ENCODE measurements at places on chromosomes 16 and 17.

GRCh38 chr16:89917773-89918452 is 749 bp upstream of the MC1R start:
- DNase-seq, result peak; percentile 80

GRCh38 chr17:17921192-17922069 is 50.8 kb downstream of the TOM1L2 start:
- DNase-seq, result no peak

DNA sequence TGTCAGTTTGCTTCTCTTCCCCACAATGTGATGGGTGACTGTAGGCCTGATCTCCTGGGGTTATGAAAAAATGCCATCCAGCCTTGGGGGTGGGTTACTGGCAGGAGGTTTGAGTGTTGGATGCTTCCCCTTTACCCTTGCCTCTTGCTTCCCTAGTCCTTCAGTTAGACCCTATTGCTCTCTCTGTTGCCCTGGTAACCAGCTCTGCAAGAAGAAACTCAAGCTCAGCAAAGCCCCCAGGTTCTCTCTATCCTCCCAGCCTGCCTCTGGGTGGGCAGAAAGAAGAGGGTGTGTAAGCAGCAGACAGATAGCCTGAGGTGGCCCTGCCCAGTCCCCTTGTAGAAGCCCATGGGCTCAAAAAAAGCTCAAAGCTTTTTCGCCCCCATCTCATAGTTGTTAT is 2.8 kb upstream of the RAPGEFL1 start:
- DNase-seq, result no peak

DNA sequence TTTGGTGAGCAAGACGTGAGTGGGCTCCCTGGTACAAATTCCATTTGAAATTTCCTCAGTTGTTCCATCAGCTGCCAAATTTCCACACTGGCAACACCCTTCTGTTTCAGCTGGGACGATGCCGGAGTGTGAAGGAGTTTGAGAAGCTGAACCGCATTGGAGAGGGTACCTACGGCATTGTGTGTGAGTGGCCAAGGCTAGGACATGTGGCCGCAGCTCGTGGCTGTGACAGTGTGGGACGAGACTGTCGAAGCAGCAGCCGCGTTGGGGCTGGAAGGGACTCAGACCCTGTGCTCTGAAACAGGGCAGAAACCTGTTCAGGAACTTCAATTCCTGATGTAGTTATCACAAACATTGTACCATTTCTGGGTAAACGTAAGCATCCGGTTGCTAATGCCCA is 2.7 kb downstream of the CDK10 start:
- DNase-seq, result no peak

DNA sequence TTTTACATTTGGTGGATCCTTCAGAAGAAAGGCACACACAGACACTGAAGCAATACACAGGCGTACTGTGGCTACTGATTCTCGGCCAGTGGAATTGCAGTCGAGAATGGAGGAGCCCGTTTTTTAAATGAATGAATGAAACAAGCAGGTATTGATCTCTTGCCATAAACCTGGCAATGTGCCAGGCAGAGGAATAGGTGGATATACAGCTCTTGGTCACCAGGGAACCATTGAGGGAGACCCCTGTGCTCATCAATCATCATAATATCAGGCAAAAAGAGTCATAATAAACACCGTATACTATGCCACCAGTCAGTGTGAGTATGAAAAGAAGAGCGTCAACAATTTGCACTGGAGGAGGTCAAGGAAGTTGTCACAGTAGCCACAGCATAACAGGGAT is 140.3 kb upstream of the FOXF1 start:
- no peak for DNase-seq

DNA sequence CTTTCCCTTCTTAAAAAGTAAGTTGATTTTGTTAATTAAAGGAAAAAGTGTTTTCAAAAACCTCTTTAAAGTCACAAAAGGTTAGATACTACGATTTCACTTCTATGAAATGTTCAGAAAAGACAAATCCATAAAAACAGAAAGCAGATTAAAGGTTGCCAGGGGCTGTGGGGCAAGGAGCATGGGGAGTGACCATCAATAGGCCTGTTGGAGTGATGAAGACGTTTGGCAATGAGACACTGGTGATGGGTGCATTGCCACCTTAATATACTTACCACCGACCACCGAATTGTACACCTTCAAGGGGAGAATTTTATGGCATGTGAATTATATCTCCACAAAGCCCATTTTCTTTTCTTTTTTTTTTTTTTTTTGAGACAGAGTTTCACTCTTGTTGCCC is 19.2 kb downstream of the KIFC3 start:
- DNase-seq, result no peak

GRCh38 chr17:39688475-39688835 is 598 bp upstream of the PGAP3 start:
- DNase-seq, result no peak

GRCh38 chr16:75019007-75019406 is 20.2 kb downstream of the ZNRF1 start:
- no peak for DNase-seq

DNA sequence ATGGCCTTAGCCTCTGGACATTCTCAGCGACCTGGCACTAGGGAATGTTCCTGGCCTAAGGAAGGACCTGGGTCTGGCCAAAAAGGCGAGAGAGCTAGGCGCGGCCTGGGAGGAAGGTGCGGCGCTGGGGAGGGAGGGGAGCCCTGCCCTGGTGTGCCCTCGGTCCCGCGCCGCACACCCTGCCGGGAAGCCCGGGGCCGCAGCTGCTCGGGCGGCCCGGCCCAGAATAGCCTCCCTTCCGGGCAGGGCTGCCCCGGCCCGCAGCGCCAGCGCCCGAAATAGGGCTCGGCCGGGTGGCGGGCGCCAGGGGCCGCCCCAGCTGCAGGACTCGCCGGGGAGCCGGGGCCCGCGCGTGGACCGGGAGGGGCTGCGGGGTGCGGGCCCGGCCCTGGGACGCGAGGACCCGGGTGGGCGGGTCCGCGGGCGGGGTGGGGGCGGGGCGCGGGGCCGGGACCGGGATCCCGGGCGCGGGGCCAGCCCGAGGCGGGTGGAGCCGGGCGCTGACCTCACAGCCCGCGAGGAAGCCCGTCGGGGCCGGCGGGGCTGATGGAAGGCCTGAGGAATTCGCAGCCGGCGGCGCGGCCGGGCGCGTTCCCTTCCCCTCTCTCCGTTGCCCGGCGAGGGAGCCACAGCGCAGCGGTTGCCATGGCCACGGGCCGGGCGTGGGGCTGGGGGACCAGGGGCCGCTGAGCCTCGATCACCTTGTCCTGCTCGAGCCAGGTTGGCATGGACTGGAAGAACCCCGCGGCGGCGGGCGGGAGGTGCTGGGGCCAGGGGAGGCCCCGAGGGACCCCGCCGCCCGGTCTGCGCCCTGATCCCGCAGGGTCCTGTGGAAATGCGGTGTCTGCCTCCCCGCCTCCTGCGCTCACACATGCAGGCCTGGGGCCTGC is 18.1 kb downstream of the SOCS3 start:
- no peak for DNase-seq

GRCh38 chr17:55458978-55459377 is 37.3 kb upstream of the MMD start:
- DNase-seq, result no peak

- DNase-seq, result no peak
Measured at GRCh38 chr16:4055748-4056147, 60.5 kb downstream of the ADCY9 start.

- no peak for DNase-seq
Measured at GRCh38 chr16:27485126-27485525, 64.6 kb downstream of the GTF3C1 start.

DNA sequence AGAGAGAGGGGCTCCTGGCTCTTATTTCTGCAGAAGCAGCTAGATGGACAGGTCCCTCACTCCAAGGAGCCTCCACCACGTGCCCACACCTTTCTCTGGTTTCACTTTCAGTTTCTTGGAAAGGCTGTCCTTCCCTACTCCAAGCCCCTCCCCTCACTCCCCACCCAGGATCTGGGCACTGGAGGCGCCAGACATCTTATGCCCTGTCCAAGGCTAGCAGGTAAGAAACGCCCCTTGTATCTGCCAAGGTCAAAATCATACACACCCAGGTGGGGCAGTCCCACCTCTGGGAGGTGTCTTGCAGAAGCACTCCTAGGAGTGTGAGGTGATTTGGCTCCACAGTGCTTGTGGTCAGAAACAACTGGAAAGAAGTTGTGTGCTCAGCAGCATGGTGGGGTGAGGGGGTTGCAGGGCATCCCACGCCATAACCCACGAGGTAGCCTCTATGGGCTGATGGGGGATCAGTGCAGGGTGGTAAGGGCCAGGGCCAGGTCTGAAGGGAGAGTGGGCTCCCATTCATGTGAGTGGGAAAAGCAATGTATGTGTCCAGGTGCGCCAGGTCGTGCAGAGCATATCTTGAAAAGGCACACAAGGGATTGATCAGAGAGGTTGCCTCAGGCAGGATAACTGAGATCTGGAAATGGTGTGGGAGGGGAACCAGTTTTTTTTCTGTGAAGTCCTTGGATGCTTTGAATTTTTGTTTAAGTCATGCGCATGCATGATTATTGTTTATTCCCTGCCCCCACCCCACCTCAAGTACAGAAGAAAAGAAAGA is 31.8 kb upstream of the PRM1 start:
- peak; percentile 58 for DNase-seq

GRCh38 chr16:89922477-89922883 is 662 bp upstream of the TUBB3 start:
- no peak for DNase-seq

DNA sequence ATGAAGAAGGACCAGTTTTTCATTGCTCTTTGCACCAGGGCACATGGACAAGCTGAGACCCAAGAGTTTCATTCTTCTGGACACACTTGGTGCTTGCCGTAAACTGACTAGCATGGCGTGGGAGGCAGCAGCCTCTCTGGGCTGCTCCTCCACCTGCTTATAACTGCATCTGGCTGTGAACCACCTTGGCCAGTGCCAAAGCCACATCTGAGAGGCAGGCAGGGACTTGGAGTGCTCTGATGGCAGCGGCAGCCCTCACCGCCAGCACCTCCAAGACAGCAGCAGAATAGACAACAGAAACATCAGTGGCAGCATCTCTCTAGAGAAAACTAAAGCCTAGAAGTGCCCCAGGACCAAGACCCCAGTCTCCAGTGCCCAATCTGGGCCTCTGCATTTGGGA is 4.7 kb downstream of the KRT37 start:
- DNase-seq, result no peak

DNA sequence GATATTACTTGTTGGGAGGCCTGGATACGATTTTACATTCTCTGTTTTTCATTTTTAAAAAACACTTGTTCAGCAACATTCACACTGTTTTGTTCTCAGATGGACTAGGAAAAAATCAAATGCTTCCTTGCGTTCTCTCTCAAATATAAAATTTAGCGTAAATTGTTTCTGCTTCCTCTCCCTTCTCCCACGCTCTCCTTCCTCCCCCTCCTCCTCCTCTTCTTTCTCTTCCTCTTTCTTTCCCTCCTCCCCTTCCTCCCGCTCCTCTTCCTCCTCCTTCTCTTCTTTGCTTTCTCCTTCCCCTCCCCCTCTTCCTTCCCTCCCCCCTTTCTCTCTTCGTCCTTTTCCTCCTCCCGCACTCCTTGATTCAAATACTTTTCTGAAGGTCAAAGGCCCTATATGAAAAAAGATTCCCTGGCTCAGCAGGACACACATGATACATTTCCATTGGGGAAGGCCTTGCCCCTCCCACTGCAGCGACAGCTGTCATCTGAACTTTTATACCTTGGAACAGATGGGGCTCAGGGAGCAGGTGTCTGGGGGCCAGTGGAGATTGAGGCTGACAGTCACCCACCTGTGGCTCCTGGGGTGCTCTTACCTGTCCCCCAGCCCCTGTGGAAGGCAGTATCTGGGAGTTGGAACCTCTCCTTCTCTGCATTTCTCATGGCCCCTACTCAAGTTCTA is 99.4 kb upstream of the SDK2 start:
- DNase-seq, result no peak

All from CD8-positive, alpha-beta T cell (primary cell).